Left ventricle myocardium inferior (tissue), 1 donor: ENCODE measurements at places on chromosomes 12 and 14. TPM values are rescaled to one million over a fixed set of nuclear protein-coding genes. Genes with fewer than 3 reads are reported as not detected.

DNA sequence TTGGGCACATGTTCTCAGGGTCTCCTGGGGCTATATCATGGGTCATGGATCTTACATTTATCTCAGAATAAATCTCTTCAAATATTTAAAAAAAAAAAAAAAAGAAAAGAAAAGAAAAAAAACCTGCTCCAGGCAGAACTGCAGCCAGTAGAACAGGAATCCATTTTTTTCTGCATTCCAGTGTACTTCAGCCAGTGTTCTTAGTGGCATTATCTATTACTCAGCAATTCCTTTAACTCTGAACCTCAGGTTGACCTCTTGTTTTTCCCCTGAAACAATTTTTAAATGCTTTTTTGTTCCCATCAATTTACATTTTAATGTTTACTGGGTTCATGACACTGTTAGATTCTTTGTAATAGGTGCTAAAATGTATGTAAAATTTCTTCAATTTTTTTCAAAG, 66.7 kb upstream of the STXBP6 start:
- H3K36me3 ChIP-seq: no peaks in the 10 kb centered on the region
- H3K4me1 ChIP-seq: peaks cover 26% of the 10 kb centered on the region
- H3K27ac ChIP-seq: no peak overlapping the region

DNA sequence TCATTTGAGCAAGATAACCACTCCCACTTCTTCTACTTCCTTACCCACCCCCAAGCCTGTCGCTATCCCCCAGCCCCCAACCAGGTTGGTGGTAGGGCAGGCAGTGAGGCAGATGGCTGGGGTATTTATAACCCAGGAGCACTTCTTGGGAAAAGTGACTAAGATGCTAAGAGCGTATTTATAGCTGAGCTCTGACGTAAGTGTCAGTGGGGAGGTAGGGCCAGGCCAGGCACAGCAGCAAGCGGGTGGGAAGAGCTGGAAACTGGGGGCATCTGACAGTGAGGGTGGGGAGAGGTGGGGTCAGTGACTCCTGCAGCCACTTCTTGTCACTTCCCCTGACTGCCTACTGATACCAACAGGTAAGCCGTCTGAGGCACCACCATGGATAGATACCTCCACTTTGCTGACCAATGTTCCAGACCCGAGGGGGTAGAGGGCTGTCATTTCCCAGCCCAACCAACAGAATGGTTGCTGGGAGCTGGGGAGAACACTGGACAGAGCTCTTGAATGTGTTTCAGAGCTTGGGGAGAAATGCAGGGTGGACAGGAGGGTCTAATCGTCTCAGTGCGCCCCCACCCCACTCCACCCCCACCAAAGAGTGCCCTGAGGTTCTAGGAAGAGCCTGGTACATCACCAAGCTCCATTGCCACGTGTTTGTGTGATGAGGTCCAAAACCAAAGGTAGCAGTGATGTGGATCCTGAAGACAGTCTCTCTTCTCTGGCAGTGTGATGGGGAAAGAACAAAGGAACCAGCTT, 2.7 kb upstream of the INHBE start:
- H3K36me3 ChIP-seq: no peaks in the 10 kb centered on the region
- H3K4me3 ChIP-seq: peak overlapping the region; percentile 45
- peaks cover 18% of the 10 kb centered on the region for H3K4me1 ChIP-seq
- peak overlapping the region; percentile 91 for H3K27ac ChIP-seq
- H3K27me3 ChIP-seq: no peaks in the 10 kb centered on the region

- no peak for DNase-seq
- H3K36me3 ChIP-seq: no peaks in the 10 kb centered on the region
- H3K27ac ChIP-seq: no peak overlapping the region
- no peak overlapping the region for H3K4me3 ChIP-seq
Measured at GRCh38 chr12:126663304-126664094, 1598.3 kb downstream of the AACS start.

- peaks cover 60% of the 10 kb centered on the region for H3K27me3 ChIP-seq
- no peak overlapping the region for H3K4me3 ChIP-seq
- H3K4me1 ChIP-seq: no peaks in the 10 kb centered on the region
- no peaks in the 10 kb centered on the region for H3K36me3 ChIP-seq
- no peak overlapping the region for H3K27ac ChIP-seq
Measured at GRCh38 chr12:131347345-131347714, 363.6 kb upstream of the SFSWAP start.

Gene AMDHD1
- total RNA-seq: 0.47 TPM

DNA sequence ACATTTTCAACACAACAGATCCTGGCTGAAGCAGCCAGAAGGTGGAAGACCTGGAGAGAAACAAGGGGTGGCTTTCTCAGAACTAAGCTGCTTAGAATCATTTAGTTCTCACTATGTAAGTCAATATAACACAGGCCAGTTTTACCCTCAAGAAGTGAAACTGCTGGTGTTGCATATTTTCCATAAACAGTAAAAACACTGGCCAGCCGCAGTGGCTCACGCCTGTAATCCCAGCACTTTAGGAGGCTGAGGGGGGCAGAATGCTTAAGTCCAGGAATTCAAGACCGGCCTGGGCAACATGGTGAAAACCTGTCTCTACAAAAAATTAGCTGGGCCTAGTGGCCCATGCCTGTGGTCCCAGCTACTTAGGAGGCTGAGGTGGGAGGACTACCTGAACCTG, 11.6 kb downstream of the STX2 start:
- H3K4me1 ChIP-seq: peaks cover 4% of the 10 kb centered on the region
- DNase-seq: no peak
- H3K27ac ChIP-seq: no peak overlapping the region
- H3K4me3 ChIP-seq: no peak overlapping the region
- no peaks in the 10 kb centered on the region for H3K27me3 ChIP-seq

DNA sequence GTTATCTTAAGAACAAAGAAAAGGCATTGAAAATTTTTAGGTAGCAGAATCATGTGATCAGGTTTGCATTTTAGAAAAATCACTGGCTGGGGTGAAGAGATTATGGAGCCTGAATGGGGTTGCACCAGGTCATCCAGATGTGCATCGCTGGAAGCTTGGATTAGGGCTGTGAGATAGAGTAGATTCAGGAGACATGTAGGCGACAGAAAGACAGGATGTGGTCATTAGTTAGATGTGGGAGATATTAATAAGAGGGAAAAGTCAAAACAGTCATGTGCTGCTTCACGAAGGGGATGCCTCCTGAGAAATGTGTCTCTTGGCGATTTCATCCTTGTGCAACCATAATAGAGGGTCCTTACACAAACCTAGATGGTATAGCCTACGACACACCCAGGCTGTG, 25.1 kb downstream of the TEAD4 start:
- peaks cover 16% of the 10 kb centered on the region for H3K4me1 ChIP-seq
- DNase-seq: no peak
- peaks cover 7% of the 10 kb centered on the region for H3K36me3 ChIP-seq
- H3K27ac ChIP-seq: no peak overlapping the region

Gene FITM1
- 148 TPM for total RNA-seq

Gene EPYC
- not detected for total RNA-seq

Gene NPFF
- not detected for total RNA-seq

Gene TSPAN19
- 0.33 TPM for total RNA-seq

DNA sequence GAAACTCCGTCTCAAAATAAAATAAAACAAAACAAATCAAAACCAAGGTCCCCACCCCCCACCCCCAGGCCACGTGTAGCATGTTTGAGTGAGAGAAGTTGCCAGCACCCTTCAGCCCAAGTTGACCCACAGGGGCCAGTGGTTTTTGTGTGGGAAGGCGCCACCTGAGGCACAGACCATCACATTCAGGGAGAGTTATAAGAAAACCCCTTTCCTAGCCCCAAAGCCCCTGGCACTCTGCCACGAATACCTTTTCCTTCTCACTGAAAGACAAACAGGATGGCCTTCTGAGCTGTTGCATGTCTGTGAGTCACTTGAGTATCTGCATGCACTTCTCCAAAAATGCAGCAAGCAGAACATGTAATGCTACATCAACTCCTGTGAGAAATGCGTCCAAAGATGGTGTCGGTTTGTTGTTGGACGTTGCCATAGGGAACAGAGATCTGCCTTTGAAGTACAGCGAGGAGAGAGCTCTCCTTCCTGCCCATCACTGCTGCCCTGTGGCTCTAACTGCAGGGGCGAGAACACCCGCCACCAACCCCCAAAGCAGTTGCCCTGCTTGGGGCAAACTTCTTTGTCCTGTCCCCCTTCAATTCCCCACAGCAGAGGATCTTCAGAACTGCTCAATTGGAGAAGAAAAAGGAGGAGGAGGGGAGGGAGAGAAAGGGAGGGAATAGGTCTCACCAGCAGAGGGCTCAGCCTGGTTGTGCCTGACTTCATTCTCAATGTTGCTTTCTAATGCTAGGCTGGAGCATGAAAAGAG, 2.7 kb upstream of the TRAF3 start:
- H3K27ac ChIP-seq: no peak overlapping the region
- H3K36me3 ChIP-seq: no peaks in the 10 kb centered on the region
- no peak overlapping the region for H3K4me3 ChIP-seq
- peaks cover 18% of the 10 kb centered on the region for H3K4me1 ChIP-seq
- no peak for DNase-seq

GRCh38 chr12:18373181-18373580, 111.9 kb downstream of the PIK3C2G start:
- H3K27me3 ChIP-seq: no peaks in the 10 kb centered on the region
- no peak overlapping the region for H3K4me3 ChIP-seq
- H3K27ac ChIP-seq: no peak overlapping the region
- DNase-seq: no peak
- no peaks in the 10 kb centered on the region for H3K36me3 ChIP-seq

GRCh38 chr12:998020-998874, 7.2 kb downstream of the ERC1 start:
- DNase-seq: no peak
- H3K27me3 ChIP-seq: no peaks in the 10 kb centered on the region
- no peak overlapping the region for H3K4me3 ChIP-seq
- peak overlapping the region; percentile 27 for H3K27ac ChIP-seq
- H3K4me1 ChIP-seq: peaks cover 38% of the 10 kb centered on the region
- peaks cover 5% of the 10 kb centered on the region for H3K36me3 ChIP-seq

Gene BATF
- 0.93 TPM for total RNA-seq

Gene MYH6
- total RNA-seq: 1,823 TPM

Gene ABHD12B
- total RNA-seq: not detected

DNA sequence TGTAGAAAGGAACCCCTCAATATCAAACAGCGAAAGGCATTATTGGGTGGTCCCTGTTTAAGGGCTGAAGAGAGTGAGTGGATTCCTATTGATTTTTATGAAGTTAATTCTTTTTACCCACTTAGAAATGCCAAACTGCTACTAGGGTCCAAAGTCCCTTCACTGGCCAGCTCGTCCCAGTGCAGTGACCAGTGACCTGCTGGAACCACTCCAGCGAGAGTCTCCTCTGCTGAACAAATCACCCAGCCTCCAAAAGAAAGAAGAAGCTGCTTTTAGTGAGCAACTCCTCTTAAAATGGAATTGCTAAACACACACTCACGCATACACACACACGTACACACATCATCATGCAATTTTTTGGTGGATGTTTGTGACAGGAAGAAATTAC, 198.2 kb upstream of the PLEKHG7 start:
- H3K27ac ChIP-seq: peak overlapping the region; percentile 88
- H3K27me3 ChIP-seq: no peaks in the 10 kb centered on the region
- peak; percentile 33 for DNase-seq
- H3K4me1 ChIP-seq: peaks cover 49% of the 10 kb centered on the region
- no peaks in the 10 kb centered on the region for H3K36me3 ChIP-seq

DNA sequence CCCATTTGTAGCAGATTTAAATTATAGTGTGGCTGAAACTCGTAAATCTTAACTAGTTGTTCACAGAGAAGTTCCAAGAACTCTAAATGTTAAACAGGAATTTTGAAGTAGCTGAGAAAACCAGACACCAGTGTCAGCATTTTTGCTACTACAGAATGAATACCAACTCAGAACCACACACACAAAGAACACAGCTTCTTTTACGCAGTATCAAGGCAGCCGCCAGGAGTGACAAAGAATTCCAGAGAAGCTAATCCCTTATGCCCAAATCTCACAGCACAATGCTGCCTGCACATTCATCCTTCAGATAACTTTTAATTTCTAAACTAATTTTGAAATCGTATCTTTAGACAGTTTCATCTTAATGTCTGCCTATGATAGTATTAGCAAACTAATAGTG, 37.4 kb downstream of the SLC6A15 start:
- no peaks in the 10 kb centered on the region for H3K36me3 ChIP-seq
- H3K4me3 ChIP-seq: no peak overlapping the region
- H3K27ac ChIP-seq: no peak overlapping the region
- no peaks in the 10 kb centered on the region for H3K4me1 ChIP-seq
- H3K27me3 ChIP-seq: no peaks in the 10 kb centered on the region

- H3K36me3 ChIP-seq: peaks cover 2% of the 10 kb centered on the region
- no peak for DNase-seq
- H3K27ac ChIP-seq: peak overlapping the region; percentile 16
- H3K27me3 ChIP-seq: no peaks in the 10 kb centered on the region
Measured at GRCh38 chr14:89588840-89589296, 171.8 kb upstream of the FOXN3 start.

Gene SFSWAP
- 21.9 TPM for total RNA-seq
